Vagina (tissue), 2 donors: ENCODE measurements at places on chromosomes 7 and 10. TPM values are rescaled to one million over a fixed set of nuclear protein-coding genes. Genes with fewer than 3 reads are reported as not detected.

DNA sequence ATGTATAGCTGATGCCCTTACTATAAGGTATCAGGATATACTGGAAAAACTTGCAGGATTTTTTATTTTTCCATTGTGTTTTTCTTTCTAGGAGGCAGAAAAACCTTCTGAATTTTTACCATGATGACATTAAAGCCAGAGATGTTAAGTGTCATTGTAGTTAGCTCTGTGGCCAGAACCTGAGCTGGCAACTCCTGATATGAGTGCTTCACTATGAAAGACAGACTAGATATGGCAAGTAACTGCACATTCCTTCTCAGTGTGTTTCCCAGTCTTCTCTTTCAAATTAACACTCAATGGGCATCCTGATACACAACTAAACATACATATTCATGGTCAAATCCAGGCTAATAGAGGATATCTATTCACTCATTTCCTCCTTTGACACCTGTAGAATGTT is 166.2 kb downstream of the CTTNBP2 start:
- no peak for DNase-seq

The SPDYE18 gene
- 1.2 TPM for total RNA-seq

- DNase-seq: no peak
These were observed 112.2 kb upstream of the GATA3 start for GRCh38 chr10:7942316-7942715.

The TAS2R5 gene
- total RNA-seq: 6.1 TPM
